Thoracic aorta (tissue), 2 donors: ENCODE measurements at places on chromosomes 7 and 10. TPM values are rescaled to one million over a fixed set of nuclear protein-coding genes. Genes with fewer than 3 reads are reported as not detected.

Gene FAM25A
- not detected for total RNA-seq

Gene C10orf105
- total RNA-seq = 0.14 TPM

- DNase-seq = no peak
- H3K27ac ChIP-seq = no peak overlapping the region
- no peaks in the 10 kb centered on the region for H3K4me1 ChIP-seq
- H3K27me3 ChIP-seq = no peaks in the 10 kb centered on the region
- H3K4me3 ChIP-seq = no peak overlapping the region
- no peaks in the 10 kb centered on the region for H3K36me3 ChIP-seq
Observed at GRCh38 chr7:97145068-97145467, 27.6 kb downstream of the SDHAF3 start.

DNA sequence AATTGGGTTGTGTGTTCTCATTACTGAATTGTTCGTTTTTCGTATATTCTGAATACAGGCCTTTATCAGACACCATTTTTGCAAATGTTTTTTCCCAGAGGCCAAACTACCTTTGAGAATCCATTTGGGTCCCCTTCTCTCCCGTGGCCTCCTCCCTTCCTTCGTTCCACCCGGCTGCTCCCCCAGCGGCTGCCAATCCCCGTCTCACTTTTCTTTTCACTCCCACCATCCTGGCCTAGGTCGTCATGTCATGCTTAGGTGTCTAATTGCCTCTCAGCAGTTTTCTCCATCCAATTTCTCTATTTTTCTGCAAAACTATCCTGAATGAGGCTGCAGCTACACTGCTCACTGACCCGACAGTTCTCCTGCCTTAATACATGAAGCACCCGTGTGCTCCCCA, 17.9 kb downstream of the PITRM1 start:
- no peak overlapping the region for H3K27ac ChIP-seq
- DNase-seq = no peak
- peaks cover 52% of the 10 kb centered on the region for H3K36me3 ChIP-seq
- no peak overlapping the region for H3K4me3 ChIP-seq
- no peaks in the 10 kb centered on the region for H3K4me1 ChIP-seq
- no peaks in the 10 kb centered on the region for H3K27me3 ChIP-seq

GRCh38 chr7:155512246-155512887, 34.0 kb downstream of the CNPY1 start:
- no peaks in the 10 kb centered on the region for H3K36me3 ChIP-seq
- H3K27ac ChIP-seq = no peak overlapping the region
- H3K27me3 ChIP-seq = peaks cover 10% of the 10 kb centered on the region
